ENCODE measurements at places on chromosomes 16 and 17.

DNA sequence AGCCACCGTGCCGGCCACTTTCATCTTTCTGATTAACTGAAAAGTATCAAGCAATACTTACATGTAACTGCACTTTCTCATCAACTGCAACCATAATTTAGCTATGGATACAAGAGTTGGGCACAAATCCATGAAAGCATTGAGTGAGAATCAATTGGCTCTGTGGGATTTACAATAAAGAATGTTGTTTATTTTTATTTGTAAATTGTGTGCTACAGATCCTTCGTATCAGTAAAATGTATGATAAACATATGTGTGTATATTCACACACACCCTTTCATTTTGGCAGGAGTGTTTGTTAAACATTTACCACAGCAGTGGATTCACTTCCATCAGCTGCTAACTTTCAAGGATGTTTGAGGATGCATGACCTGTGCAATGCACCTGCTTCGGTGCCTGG lies 411.0 kb downstream of the WWOX start:
- DNase-seq = no peak

DNA sequence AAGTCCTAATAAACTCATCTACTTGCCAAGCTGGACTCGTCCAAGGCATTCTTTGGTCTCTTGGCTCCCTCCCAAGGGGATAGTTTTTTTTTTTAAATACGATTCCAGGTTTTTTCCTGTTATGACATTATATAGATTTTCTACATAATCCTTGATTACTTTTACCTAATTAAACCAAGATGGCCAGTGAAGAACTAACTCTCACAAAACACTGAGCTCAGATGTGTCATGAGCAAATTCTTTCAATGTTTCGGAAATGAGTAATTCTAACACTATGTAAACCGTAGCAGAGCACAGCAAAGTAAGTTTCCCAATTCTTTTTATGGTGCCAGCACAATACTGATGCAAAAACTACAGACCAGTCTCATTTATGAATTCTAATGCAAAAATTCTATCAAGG lies 1.8 kb downstream of the ZNF23 start:
- no peak for DNase-seq

- no peak for DNase-seq
Observed at GRCh38 chr17:68733241-68734176, 132.3 kb upstream of the FAM20A start.

DNA sequence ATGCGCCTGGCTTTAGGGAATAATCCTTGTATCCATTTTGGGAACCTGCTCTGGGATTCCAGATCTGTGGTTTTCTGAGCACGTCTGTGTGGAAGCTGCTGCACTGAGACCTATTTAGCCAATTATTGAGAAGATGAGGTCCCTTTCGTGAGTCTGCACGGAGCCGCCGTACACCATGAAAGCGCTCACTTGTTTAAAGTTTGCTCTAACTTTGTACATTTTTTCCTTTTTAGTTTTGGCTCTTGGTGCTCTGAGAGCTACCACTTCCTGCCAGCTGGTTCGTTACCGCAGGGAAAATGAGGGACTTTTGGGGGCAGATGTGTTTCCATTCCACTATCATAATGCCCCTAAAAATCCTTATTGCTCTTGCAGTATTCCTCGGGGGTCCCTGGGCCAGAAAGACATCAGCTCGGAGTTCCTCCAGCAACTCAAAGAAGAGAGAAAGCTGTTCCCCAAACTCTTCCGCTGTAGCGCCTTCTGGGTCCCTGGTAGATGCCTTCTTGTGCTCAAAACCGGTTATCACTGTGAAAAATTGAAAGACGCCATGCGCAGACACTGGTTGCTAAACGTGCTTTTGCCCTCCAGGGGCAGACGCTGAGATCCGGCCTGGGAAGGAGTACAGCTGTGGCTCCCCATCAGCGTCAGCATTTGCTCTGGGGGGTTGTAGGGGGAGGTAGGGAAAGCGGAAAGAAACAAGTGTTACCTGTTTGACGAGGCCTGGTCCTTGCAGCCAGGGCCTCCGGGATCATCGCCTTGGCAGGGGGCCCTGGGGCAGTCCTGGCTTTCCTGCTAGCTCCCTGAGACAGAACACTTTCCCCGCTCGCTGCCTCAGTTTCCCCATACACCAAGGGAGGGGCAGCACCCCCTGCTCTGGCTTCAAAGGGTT lies 238.1 kb downstream of the MRTFB start:
- DNase-seq = no peak

DNA sequence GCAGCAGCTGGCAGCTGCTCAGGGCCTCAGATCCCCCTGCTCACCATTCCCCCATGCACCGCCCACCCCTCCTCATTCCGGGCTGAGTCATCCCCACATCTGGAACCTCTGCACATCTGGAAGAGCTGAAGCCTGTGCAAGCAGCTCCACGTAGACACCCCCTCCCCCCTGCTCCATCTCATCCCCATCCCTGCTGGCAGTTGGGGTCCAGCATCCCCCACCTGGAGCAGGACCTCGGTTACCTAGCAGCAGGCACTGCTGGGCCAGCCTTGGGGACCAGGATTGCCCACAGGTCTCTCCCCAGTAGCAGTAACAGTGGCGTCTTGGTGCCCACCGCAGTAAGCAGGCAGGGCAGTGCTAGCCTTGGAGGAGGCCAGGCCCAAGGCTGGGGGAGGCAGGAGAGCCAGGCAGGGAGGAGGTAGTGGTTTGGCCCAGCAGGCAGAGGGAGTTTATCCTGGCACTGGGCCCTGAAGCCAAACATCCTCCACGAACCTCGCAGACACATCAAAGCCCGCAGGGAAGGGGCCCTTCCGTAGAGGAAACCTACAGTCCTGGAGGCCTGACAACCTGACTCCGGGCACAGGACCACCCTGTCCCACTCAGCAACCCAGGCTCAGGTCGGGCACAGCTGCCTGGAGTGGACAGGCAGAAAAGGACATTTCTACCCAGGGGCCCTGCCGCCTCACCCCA lies 7.7 kb upstream of the TMEM92 start:
- DNase-seq = no peak

GRCh38 chr16:69324013-69324531 lies 6.3 kb downstream of the PDF start:
- no peak for DNase-seq

- no peak for DNase-seq
Observed at GRCh38 chr16:27840311-27841060, 223.0 kb downstream of the GSG1L start.

DNA sequence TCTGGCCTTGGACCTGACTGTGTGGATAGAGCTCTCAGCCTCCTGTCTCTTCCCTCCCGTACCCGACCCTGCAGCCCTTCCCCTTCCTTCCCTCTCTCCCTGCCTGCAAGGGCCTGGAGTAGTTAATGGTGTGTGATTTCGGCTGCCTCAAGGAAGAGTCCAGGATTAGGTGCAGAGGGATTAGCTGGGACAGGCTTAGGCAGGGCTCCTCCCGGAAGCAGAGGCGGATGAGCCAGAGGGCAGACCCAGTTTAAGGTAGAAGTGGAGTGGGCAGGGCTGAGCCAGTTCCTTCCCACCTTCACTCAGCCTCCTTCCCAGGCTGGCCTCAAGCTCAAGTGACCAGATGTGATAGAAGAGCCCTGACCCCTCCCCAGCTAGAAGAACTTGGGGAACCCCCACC lies 16.8 kb downstream of the GUCY2D start:
- no peak for DNase-seq

DNA sequence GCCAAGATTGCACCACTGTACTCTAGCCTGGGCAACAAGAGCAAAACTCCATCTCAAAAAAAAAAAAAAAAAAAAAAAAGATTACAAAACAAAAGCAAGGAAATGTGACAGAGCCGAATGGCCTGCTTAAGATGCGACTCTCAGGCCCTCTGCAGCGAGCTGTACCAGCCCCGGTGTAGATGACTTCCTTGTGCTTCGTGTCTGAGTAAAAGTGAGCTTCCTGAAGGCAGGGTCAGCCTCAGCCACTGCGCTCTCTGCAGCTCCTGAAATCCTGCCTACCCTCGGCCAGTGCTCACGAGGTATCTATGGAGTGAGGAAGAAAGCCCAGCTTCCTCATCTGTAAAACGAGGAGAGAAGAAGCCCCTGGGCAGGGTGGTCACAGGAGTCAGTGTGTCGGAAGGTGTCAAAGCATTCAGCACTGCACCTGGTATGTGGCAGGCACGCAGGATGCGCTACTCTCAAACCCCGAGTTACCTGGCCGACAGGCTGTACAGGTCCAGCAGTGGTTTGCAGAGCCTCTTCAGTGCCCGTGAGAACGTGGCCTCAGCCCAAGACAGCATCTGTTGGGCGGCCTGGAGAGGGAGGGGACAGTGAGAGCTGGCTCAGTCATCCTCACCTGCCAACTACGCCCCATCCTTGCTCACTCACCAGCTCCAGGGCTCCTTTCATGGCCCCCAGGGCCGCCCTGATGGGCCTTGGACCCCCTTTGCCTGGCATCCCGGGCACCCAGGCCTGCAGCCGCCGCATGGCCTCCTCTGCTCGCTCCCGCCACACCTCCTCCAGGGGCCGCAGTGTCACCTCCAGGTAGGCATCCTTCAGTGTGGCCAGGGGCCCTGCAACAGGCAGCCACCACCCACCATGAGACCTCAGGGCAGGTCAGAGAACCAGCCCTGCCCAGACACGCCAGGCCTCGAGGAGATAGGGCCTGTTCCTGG lies 44.6 kb downstream of the RMI2 start:
- no peak for DNase-seq

DNA sequence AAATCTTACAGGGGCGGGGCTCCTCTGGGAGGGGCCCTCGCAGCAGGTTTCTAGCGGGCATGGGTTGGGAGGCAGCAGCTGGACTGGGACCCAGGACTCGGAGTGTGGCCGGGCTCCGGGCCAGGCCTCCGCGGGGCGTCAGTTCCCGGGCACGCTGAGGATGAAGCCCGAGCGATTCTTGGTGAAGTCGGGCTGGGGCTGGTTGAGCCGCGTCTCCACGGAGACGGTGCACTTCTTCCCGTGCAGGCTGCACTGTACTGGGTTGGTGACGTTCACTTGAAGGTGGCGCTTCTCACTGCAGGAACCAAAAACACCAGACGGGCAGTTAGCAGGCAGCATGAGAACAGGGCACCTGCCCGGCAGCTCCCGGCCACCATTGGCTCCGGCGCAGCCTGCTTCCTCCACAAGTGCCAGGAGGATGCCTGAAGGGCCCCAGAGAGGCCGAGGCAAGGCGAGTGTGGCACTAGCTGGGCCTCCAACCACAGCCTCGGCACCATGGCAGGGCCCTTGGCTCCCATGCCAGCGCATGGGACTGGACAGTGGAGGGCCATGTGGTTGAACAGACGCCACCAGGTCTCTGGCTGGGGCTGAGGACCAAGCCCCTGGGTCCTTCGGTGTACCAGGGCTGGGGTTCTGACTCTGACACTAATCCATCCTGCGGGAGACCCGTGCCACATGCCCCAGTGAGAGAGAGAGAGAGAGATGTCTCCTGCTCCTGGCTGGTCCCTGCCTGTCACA lies 8.0 kb downstream of the CDK5R1 start:
- DNase-seq = no peak

GRCh38 chr17:45425125-45425983 lies 7.3 kb downstream of the ARHGAP27 start:
- DNase-seq = no peak

- DNase-seq = no peak
Observed at GRCh38 chr17:70055000-70055399, 20.0 kb upstream of the KCNJ16 start.

Data from amygdala (tissue), 56 donors.